Left lobe of liver (tissue), 2 donors: ENCODE measurements at places on chromosomes 12 and 14.

DNA sequence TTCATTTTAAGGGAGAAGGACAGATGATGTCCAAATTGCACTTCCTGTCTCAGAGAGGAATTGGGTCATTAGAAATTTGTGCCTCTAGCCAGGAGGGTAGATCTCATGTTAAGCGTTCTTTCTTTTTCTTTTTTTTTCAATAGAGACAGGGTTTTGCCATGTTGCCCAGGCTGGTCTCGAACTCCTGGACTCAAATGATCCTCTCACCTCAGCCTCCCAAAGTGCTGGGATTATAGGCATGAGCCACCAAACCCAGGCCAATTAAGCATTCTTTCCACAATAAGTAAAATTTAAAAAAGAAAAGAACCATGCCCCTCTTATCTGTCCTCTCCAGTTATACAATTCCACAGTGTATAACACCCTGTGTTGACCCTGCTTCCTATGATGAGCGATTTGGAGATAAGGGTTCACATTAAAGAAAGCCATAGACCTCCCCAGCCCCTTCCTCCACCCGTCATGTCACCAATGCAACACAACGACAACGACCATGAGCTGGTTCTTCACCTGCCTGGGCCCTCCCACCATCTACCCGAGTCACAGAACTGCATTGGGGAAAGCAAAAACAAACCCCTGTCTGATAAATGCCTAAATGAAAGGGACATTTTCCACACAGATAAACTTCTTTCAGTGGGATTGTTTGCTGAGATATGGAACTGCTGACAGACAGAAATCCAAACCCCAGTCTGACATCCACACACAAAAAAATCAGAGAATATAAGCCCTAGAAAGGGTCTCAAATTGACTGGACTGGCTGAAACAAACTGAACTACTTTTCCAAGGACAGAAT is 37.3 kb downstream of the SSH1 start:
- DNase-seq = no peak

- DNase-seq = no peak
Measured at GRCh38 chr12:65463611-65464010, 185.1 kb downstream of the MSRB3 start.

DNA sequence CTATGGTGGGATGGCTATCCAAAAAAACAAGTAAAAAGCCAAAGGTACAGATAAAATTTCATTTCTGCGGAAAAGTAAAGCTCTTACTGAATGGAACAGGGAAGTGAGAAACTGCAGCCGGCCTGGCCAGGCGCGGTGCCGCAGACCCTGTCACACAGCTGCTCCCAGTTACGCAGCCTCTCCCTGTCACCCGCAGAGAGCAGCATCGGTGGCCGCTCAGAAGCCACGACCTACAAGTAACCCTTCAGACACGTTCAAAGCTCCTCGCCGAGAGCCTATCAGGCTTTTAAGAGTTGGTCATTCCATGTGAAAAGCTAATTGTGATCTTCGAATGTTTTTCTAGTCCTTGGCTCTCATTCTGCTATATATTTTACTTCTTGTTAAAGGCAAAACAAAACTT is 11.0 kb upstream of the ANKLE2 start:
- DNase-seq = no peak

GRCh38 chr14:30708157-30708556 is 86.0 kb downstream of the SCFD1 start:
- no peak for DNase-seq

GRCh38 chr14:94795372-94795771 is 25.5 kb upstream of the GSC start:
- no peak for DNase-seq

- DNase-seq = no peak
Measured at GRCh38 chr14:101363880-101364391, 197.4 kb upstream of the DIO3 start.

- no peak for DNase-seq
Measured at GRCh38 chr12:57300961-57301584, 50.1 kb upstream of the STAC3 start.

GRCh38 chr12:105569886-105570285 is 239.4 kb downstream of the C12orf75 start:
- no peak for DNase-seq

GRCh38 chr14:96638041-96638855 is 136.1 kb downstream of the PAPOLA start:
- DNase-seq = peak; percentile 18

DNA sequence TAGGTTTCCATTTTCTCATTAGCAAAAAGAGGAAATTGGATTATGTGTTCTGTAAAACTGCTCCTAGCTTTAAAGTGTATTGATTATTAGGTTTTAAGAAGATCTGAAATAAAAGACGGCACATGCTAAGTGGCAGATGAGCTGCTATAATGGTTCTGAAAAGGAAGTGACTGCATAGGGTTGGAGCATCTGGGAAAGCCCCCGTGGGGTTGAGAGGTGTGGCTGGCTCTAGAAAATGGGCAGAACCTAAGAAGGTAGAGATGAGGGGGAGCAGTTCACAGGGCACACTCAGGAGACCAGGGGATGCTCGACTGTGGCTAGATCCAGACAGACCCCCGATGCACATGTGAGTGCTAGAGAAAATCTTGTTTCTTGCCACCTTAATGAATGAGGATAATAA is 1.9 kb downstream of the IFNG-AS1 start:
- DNase-seq = no peak

DNA sequence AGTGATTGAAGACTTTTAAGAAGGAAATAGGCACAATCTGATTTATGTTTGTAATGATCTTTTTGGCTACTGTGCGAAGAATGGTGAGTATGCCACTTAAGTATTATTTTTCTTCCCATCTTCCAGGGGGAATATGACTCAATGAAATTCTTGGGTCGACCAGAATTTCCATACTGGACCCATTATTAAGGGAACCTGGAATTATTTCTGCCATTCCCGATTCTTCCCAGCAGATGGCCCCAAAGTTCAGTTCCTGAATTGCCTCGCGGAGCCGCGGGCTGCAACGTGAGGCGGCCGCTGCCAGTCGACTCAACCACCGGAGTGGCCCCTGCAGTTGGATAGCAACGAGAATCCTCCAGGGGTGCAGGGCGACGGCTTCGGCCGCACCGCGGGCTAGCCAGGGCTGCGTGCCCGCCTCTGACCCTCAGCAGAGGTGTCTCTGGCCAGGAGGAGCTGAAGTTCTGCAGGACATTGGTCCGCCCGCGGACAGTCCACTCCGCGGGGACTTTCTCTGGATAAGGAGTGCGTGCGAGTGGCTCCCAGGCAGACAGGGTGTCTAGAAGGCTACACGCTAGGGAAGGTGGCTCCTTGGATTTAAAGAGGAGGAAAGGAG is 628 bp upstream of the TSHR start:
- DNase-seq = peak; percentile 80

GRCh38 chr14:38207377-38207735 is 348 bp upstream of the SSTR1 start:
- DNase-seq = no peak

- no peak for DNase-seq
Measured at GRCh38 chr14:67697006-67697405, 1.4 kb upstream of the RDH11 start.

DNA sequence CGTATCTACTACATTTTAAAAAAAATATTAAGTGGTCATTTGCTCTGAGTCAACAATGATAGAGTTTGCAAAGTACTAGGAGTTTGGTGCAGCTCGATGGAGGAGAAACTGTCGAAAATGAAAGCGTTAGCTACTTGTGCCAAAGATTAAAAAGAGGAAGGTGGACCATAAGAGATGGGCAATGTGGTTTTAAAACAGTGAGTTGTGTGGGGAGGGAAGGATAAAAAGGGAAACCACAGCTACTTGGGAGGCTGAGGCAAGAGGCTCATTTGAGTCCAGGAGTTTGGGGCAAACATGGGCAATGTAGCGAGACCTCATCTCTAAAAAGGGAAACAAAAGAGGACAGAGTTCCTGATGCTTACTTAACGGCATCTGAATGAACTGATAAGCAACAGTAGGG is 18.2 kb upstream of the STRAP start:
- DNase-seq = no peak

DNA sequence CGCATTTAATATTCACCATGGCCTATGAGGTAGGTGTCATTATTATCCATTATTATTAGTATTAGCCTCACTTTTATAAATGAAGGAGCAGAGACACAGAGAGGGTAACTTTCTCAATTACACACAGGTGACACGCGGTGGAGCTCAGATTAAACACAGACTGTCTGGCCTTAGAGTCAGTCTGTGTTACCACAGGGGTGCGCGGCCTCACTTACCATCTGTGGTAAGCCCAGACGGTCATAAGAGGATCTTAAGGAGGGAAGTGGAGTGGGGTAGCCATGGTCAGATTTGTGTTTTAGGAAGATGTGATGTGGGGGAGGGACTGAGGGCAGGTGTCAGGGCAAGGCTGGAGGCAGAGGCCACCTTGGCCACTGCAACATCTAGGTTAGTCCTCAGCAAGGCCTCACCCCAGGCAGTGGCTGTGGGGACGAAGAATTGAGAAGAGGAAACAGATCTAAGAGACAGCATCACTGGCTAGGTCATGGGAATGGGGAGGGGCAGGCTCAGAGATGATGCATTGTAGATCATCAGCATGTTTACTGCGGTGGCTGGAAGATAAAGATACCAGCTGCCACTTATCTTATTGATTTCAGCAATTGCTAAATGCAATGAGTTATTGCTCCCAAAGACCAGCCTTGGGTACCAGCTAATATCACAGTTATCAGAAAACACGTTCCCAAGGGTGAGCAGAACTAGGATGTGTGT is 67.1 kb downstream of the SERPINA3 start:
- peak; percentile 35 for DNase-seq

- no peak for DNase-seq
Measured at GRCh38 chr14:78403278-78403815, 233.2 kb downstream of the NRXN3 start.

GRCh38 chr12:103468837-103469236 is 26.9 kb downstream of the C12orf42 start:
- no peak for DNase-seq

- DNase-seq = peak; percentile 26
Measured at GRCh38 chr12:4114986-4115385, 158.6 kb upstream of the CCND2 start.

DNA sequence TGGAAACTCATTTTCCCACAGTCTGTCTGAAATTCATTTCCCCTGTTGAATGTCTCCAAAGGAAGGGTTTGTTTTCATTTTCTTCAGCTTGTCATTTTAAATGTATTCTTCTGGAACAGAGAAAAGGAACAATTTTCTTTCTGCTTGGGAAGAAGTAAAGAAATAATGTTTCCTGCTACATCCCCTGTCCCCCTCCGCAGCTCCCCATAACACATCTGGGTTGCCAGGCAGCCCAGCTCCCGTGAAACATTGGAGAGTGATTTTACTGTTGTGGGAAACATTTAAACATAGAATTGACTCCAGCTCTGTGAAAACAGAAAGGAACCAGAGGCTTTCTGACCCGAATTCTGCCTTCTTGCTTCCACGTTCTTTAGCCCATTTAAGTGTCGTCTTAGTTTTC is 159.5 kb downstream of the TMEM132C start:
- DNase-seq = no peak

- no peak for DNase-seq
Measured at GRCh38 chr12:116892349-116893140, 11.3 kb upstream of the HRK start.

- DNase-seq = no peak
Measured at GRCh38 chr14:92641306-92641705, 107.1 kb downstream of the LGMN start.
